ENCODE measurements at places on chromosomes 7 and 10. TPM values are rescaled to one million over a fixed set of nuclear protein-coding genes. Genes with fewer than 3 reads are reported as not detected.

DNA sequence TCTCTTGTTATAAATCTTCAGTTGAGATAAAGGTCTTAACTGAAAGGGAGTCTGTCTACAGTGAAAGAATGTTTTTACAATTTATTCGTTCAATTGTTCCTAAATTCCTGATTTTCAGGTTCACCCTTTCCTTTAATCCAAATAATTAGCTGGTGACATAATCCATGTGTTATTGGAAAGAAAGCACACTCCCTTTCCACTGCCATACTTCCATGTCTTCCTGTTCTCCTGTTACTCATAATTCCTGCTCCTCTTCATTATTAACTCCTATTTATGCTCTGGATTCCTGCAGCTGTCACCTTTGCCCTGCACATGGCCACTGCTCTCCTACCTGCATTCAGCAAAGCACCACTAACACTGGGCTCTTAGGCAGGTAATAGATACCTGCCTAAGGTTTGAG lies 40.0 kb upstream of the FAM3C start:
- DNase-seq: no peak
- H3K36me3 ChIP-seq: no peaks in the 10 kb centered on the region
- H3K4me3 ChIP-seq: no peak overlapping the region
- H3K27ac ChIP-seq: no peak overlapping the region
- peaks cover 15% of the 10 kb centered on the region for H3K4me1 ChIP-seq

- no peaks in the 10 kb centered on the region for H3K36me3 ChIP-seq
- H3K4me1 ChIP-seq: peaks cover 32% of the 10 kb centered on the region
- no peak overlapping the region for H3K4me3 ChIP-seq
- no peak overlapping the region for H3K27ac ChIP-seq
These were observed 15.5 kb downstream of the LZTS2 start for GRCh38 chr10:101014966-101015581.

DNA sequence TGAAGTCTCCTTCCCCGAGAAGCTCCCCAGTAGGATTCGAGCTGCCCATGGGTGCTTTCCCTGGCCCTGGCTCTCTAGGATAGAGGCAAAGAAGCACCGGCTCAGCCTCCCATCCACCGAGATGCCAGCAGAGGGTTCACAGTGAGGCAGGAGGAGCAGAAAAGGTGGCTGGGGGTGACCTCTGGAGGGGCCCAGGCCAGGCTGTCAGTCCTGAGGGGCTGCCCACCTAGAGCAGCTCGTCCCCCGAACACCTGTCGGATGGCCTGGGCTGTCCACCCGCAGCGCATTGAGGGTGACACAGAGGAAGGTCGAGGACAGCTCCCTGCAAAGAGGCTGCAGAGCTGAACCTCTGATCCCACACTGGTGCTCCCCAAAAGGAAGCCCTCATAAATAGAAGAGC lies 167.2 kb upstream of the PPP2R2D start:
- no peaks in the 10 kb centered on the region for H3K36me3 ChIP-seq
- no peaks in the 10 kb centered on the region for H3K4me1 ChIP-seq
- H3K27ac ChIP-seq: no peak overlapping the region
- H3K4me3 ChIP-seq: no peak overlapping the region
- H3K27me3 ChIP-seq: no peaks in the 10 kb centered on the region

DNA sequence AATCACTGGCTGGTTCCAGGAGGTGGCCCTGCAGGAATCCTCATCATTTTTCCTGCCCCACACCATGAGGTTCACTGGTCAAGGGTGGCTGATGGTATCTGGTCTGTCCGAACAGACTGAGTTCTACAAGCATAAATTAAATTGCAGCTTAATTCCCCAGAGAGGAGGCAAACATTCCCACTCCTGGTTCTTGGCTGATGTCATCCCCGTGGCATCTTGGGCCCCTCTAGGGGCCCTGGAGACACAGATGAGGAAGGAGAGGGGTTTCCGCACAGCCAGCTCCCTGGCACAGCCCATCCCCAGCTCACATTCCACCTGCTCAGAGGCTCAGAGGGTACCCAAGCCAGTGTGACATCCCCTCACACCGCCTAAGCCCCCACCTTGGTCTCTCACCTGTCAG lies 5.3 kb upstream of the KLRG2 start:
- H3K27me3 ChIP-seq: peaks cover 60% of the 10 kb centered on the region
- peaks cover 3% of the 10 kb centered on the region for H3K4me1 ChIP-seq
- H3K36me3 ChIP-seq: no peaks in the 10 kb centered on the region
- no peak overlapping the region for H3K27ac ChIP-seq
- H3K4me3 ChIP-seq: no peak overlapping the region

DNA sequence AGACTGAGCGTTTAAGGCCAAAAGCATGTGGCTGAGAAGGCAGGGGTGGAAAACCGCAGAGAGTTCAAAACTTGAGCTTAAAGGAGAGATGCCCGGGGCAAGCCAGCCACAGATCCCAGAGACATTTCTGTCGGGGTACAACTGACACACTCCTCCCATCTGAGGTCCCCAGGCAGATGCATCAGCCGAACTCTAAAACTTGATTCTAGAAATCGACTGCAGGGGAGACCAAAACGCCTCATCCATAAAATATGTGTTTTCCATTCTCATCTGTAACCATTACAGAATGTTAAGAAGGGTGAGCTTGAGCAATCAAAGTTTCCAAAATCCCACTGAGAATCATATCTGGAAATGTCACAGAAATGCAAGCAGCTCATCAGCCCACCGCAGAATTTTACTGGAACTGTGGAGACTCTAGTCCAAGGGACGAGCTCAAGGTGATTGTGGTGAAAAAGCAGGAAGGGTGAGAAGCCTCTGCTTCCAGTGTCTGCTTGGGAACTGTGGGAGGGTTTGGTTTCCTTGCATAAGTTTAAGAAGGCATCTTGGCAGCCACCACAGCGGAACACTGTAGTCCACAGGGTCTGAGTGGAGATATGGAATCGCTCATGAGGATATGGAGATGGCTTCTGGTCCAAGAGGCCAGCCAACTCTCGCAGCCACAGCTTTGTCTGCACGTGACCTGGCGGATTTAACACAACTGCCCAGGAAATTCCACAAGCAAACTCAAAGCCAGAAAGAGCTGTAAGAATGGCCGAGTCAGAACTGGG lies 249.2 kb downstream of the SFMBT2 start:
- peaks cover 52% of the 10 kb centered on the region for H3K36me3 ChIP-seq
- H3K27ac ChIP-seq: no peak overlapping the region
- no peaks in the 10 kb centered on the region for H3K27me3 ChIP-seq

DNA sequence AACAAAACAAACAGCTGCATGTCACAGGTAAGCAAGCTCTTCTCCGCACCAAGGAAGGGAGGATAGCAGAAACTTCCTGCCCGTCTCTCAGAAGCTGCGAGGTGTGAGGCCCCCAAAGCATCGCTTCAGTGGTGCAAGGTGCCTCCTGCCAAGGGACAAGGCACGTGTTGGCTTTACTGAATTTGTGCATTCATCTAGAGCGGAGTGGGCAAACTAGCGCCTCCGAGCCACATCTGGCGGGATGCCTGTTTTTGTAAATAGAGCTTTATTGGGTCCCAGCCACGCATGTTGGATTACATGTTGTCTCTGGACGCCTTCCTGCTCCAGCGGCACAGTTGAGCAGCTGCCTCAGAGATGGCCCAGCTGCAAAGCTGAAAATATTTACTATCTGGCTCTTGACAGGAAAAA lies 27.7 kb downstream of the PHYH start:
- no peak for DNase-seq
- peak overlapping the region; percentile 27 for H3K27ac ChIP-seq
- peaks cover 17% of the 10 kb centered on the region for H3K4me1 ChIP-seq
- H3K36me3 ChIP-seq: no peaks in the 10 kb centered on the region
- H3K27me3 ChIP-seq: no peaks in the 10 kb centered on the region

GRCh38 chr7:35906191-35906908 lies 105.5 kb downstream of the SEPTIN7 start:
- H3K36me3 ChIP-seq: peaks cover 37% of the 10 kb centered on the region
- no peak for DNase-seq
- H3K4me3 ChIP-seq: no peak overlapping the region
- no peaks in the 10 kb centered on the region for H3K27me3 ChIP-seq

DNA sequence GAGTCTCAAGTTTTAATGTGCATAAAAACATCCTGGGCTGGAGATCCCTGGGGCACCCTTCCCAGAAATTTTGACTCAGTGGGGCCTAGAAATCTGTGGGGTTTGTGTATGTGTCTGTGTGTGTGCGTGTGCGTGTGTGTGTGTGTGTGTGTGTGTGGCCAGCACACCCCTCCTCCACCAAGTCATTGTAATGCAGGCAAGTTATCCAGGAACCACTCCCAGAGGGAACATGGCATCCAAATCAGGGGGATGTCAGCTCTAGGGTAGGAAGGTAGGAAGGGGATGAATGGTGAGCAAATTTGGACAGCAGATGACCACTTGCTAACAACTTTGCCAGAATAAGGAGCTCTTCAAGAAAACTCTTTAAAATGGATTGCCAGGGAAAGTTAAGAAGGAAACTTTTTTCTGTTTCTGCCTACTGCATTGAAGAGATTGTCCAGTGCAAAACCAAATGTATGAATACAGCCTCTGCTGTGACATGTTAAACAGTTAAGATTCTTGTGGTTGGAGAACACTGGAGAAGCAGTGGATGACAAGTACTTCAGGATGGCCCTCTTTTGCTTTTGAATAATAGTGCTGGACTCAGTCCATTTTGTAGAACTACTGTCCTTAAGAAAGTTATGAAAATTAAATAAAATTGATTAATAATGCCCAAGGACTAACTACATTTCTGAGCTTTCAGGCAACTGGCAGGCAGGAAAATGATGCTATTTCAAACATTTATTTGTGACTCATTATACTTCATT lies 12.3 kb downstream of the STAMBPL1 start:
- DNase-seq: no peak
- peaks cover 11% of the 10 kb centered on the region for H3K4me1 ChIP-seq
- no peak overlapping the region for H3K4me3 ChIP-seq
- H3K27ac ChIP-seq: peak overlapping the region; percentile 0

- H3K27ac ChIP-seq: no peak overlapping the region
- H3K4me3 ChIP-seq: no peak overlapping the region
- H3K36me3 ChIP-seq: no peaks in the 10 kb centered on the region
- no peaks in the 10 kb centered on the region for H3K4me1 ChIP-seq
- no peaks in the 10 kb centered on the region for H3K27me3 ChIP-seq
These were observed 204.6 kb downstream of the IMMP2L start for GRCh38 chr7:111357691-111358090.

- no peaks in the 10 kb centered on the region for H3K36me3 ChIP-seq
- H3K4me3 ChIP-seq: no peak overlapping the region
- H3K27ac ChIP-seq: no peak overlapping the region
- peaks cover 65% of the 10 kb centered on the region for H3K27me3 ChIP-seq
- H3K4me1 ChIP-seq: no peaks in the 10 kb centered on the region
These were observed 40.5 kb upstream of the SLF2 start for GRCh38 chr10:100872034-100872791.

GRCh38 chr7:30589111-30589510 lies 5.6 kb upstream of the GARS1 start:
- peaks cover 17% of the 10 kb centered on the region for H3K36me3 ChIP-seq
- no peak for DNase-seq
- H3K27me3 ChIP-seq: no peaks in the 10 kb centered on the region
- no peak overlapping the region for H3K27ac ChIP-seq
- peaks cover 17% of the 10 kb centered on the region for H3K4me1 ChIP-seq

DNA sequence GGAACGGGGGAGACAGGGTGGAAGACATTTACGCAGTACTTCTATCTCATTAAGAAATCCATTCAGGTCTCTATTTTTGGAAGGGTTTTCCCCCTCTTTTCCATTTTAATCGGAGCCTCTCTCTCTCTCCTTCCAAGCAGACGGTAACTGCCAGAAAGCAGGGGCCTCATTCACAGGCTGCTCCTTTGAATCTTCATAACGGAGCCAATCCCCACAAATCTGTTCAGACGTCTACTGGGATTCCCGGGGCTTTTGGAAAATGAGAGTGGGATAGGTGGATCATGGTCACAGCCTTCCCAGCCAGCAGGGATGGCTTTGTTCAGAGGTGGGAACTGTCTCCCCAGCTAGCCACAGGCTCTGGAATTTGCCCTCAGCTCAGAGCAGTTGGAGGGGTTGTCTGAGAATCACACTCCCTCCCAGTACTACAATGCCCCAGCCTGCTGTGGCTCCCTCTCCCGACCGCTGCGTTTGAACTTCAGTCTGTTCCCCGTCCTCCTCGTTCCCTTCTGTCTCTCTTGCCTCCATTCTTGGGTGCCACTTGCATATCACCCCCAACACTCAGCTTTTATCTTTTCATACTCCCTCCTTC lies 413.6 kb downstream of the PLXNA4 start:
- peaks cover 9% of the 10 kb centered on the region for H3K4me1 ChIP-seq
- no peak overlapping the region for H3K27ac ChIP-seq
- no peak overlapping the region for H3K4me3 ChIP-seq
- peaks cover 3% of the 10 kb centered on the region for H3K36me3 ChIP-seq
- H3K27me3 ChIP-seq: no peaks in the 10 kb centered on the region

DNA sequence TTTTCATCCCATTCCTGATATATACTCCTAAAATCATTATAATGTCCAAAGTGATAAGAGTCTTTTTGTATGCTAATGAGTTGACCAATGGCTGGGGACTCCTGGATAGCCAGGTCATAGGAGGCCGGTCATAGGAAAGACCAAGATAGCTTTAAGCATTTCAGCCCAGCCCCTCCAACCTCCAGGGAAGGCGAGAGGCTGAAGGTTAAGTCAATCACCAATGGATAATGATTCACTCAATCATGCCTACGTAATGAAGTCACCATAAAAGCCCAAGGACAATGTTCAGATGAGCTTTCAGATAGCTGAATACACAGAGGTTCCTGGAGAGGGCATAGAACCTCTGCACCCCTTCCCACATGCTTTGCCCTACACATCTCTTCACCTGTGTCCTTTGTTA lies 75.7 kb downstream of the VWDE start:
- no peaks in the 10 kb centered on the region for H3K27me3 ChIP-seq
- no peak overlapping the region for H3K4me3 ChIP-seq
- no peaks in the 10 kb centered on the region for H3K4me1 ChIP-seq
- no peak overlapping the region for H3K27ac ChIP-seq

GRCh38 chr10:33098951-33099663 lies 141.1 kb upstream of the ITGB1 start:
- H3K4me1 ChIP-seq: no peaks in the 10 kb centered on the region
- H3K4me3 ChIP-seq: no peak overlapping the region
- H3K27ac ChIP-seq: no peak overlapping the region
- H3K27me3 ChIP-seq: no peaks in the 10 kb centered on the region

- DNase-seq: no peak
- no peaks in the 10 kb centered on the region for H3K36me3 ChIP-seq
- peaks cover 5% of the 10 kb centered on the region for H3K4me1 ChIP-seq
- H3K27me3 ChIP-seq: no peaks in the 10 kb centered on the region
These were observed 270.3 kb downstream of the KLF6 start for GRCh38 chr10:3514691-3515090.

Gene FAM241B
- 2.0 TPM for total RNA-seq

Gene TAS2R5
- total RNA-seq: 0.50 TPM

Gene BMS1
- total RNA-seq: 14.2 TPM
